Putamen (tissue), 1 donor: ENCODE measurements at places on chromosomes 16 and 17.

DNA sequence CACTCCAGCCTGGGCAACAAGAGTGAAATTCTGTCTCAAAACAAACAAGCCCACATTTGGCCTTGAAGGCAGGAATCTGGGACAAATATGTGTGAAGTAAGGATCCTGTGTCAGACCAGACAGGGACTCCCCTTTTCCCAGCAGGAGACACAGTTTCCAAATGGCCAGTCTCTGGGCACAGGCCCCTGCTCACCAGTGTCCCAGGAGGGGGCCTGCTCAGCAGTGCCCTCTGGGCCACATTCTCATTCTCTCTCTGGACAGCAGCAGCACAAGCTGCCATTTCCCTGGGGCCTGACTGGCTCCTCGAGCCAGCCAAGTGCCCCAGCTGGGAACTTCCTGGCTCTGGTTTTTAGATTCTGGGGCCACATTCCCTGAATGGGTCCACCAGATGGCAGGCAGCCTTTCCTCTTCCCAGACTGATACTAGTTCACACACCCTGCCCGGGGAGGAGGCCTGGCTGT, 11.7 kb upstream of the MNT start:
- no peak for DNase-seq

DNA sequence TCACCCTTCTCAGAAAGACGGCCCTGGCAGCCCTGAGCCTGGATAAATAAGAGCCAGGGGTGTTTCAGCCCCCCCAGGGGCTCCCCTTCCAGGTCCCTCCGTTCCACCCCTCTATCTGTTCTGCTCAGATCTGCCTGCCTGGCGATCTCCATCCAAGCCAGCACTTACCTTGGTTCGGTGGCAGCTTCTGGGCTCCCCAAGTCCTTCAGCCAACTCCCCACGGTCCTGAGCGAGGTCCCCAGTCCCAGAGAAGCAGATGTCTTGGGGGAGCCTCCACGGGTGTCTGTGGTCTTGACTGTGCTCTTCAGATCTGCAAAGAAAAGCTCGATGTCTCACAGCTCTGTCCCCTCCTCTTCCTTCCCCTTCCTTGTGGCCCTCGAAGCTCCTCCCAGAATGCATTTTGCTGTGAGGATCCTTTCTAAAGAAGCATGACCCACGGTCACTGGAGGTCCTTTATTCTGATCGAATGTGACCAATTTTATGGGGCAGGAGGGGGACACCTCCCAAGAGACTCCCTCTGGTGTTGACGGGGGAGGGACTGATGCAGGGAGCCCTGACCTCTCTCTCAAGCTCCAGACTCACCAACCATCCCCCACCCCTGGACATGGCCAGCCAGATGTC, at the start of gene PIK3R6:
Gene PIK3R6, minus strand, starts transcription at position 314 of the 621 bp plus-strand sequence. CDS start 17,880 bp downstream, outside the sequence.
- no peak for DNase-seq

DNA sequence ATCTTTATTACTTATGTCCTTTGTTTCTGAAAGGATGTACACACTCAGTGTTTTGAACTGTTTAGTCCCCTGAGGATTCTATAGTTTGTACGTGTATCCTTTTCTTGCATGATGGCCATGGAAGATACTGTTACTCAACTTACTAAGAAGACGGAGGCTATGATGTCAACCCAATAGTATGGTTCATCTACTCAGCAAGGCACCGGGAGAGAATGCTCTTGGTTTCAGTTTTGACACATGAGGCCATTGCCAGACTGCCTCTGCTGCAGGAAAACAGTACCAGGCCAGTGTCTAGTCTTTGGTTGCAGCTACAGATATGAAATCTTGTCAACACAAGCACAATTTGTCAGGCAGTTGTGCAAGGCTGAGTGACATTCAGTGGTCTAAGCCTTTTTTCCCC, 134.5 kb downstream of the MRTFB start:
- no peak for DNase-seq

GRCh38 chr17:18117982-18118975, 9.7 kb downstream of the MYO15A start:
- DNase-seq = no peak

- no peak for DNase-seq
Measured at GRCh38 chr17:48577330-48577945, 712 bp downstream of the HOXB4 start.

DNA sequence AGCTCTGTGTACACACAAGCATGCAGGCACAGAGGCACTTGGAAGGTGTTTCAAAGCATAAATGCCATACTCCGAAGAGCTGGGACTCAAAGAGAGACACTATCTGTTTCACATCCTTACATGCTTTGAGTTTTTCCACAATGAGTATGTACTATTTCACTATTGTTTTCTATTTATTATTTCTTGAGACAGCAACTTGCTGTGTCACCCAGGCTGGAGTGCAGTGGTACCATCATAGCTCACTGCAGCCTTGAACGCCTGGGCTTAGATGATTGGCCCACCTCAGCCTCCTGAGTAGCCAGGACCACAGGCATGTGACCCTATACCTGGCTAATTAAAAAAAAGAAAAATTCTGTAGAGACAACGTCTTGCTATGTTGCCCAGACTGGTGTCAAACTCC, 31.6 kb downstream of the CYB5D2 start:
- DNase-seq = no peak

DNA sequence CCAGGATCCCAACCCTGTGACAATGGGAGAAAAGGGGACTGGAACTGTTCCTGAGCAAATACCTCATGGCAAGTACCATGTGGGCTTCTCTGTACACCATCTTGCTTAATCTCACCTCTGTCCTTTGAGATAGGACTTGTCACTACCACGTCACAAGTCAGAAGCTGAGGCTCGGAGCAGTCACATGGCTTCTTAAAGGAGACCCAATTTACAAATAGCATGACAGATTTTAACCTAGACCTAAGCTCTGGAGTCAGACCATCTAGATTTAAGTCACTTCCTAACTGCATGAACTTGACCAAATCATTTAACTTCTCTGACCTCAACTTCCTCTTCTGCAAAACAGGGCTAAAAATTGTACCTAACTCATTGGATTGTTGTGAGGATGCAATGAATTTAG, 36.0 kb upstream of the CCL1 start:
- peak; percentile 14 for DNase-seq

DNA sequence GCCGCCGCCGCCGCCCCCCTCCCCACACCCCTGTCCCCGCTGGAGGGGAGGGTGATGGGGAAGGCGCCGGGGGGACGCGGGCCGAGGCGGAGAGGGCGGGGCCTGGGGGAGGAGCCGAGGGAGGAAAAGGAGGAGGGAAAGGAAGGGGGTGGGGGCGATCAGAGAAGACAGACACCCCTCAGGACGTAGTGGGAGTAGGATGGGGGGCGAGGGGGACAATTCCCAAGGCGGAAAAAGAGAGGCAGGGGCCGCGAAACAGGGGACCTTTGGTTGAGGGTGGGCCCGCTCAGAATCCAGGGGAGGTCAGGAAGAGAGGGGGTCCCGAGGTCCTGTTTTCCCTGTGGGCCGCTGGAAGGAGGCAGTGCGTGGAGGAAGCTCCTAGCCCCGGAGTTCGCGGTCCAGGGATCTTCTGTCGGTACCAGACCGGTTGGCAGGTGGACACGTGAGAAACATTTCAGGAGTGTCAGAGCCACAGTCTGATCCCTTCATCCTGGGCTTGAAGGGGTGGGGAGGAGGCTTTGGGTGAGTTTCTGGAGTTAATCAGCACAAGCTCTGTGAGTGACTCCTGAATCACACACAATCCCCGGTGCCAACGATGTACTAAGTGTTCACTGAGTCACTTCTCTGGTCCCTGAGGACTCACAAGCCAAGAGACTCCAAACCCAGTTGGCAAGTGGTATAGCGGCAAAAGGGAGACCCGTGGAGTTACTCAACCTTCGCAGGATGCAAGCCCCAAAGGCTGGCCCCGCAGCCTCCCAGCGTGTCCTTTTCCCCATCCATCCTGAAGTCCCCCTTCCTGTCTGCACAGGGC, at the start of gene XYLT1:
Gene XYLT1, minus strand, starts transcription at position 53 of the 811 bp plus-strand sequence. CDS start 164 bp downstream, outside the sequence.
- no peak for DNase-seq

DNA sequence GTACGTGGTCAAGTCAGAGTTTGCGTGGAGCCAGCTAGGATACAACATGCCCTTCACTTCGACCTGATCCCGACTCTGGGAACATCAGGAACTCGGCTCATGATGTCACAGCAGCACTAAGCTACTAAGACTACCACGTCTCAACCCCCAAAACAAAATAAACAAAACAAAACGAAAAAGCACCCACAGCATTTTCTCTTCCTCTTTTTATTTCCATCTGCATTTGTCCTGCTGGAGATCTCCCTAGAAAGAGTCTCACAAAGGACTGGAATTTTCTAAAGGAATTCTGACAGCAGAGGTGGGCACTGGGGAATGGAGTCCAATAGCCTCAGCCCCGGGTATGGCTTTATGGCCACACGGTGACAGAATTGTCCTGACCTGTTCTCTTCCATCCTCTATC, 196.6 kb downstream of the SALL1 start:
- no peak for DNase-seq

- no peak for DNase-seq
Measured at GRCh38 chr17:66743511-66743910, 91.4 kb upstream of the CACNG5 start.

DNA sequence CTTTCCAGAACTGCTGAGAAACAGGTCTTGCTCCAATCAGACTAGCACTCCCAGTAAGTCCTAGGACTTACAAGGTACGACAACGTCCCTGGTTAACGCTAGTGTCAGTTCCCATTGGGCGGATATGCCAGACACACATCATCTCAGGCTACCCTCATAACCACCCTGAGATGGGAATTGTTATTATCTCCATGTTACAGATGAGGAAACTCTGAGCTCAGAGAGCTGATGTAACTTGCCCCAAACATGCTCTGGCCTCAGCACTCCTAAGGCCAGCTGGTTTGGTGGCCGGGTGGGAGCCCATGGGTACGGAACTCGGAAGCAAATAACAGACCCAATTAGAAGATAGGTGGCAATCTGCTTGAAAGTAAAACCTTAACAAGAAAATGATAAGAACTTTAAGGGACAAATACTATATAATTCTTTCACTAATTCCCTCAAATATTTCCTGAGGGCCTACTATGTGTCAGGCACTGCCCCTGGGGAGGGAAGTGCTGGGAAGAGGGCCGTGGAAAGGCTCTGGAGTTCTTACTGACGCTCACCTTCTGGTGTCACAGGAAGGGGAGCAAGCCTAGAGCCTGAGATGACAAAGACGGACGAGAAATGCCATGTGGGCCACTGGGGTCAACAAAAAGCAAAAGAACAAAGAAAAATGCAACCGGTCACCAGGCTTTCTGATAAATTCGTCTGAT, 6.9 kb downstream of the CREBBP start:
- DNase-seq = no peak

DNA sequence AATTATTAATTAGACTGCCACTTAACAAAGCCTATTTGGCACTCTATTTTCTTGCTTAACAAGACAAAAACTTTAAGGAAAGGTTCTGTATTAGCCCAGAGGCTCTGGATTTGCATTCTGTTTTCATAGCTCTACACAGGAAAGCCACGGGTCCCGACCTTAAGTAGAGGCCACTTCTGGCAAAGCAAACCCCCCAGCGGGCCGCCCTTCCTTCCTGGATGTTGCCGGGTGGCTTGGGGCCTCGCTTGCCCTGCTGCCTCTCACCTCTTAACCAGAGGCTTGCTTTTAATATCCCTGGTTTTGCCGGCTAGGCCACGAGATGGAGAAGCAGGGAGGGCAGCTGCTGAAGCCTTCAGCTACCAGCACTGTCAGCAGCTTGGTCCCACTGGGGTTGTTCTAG, 4.4 kb downstream of the RTN4RL1 start:
- no peak for DNase-seq

DNA sequence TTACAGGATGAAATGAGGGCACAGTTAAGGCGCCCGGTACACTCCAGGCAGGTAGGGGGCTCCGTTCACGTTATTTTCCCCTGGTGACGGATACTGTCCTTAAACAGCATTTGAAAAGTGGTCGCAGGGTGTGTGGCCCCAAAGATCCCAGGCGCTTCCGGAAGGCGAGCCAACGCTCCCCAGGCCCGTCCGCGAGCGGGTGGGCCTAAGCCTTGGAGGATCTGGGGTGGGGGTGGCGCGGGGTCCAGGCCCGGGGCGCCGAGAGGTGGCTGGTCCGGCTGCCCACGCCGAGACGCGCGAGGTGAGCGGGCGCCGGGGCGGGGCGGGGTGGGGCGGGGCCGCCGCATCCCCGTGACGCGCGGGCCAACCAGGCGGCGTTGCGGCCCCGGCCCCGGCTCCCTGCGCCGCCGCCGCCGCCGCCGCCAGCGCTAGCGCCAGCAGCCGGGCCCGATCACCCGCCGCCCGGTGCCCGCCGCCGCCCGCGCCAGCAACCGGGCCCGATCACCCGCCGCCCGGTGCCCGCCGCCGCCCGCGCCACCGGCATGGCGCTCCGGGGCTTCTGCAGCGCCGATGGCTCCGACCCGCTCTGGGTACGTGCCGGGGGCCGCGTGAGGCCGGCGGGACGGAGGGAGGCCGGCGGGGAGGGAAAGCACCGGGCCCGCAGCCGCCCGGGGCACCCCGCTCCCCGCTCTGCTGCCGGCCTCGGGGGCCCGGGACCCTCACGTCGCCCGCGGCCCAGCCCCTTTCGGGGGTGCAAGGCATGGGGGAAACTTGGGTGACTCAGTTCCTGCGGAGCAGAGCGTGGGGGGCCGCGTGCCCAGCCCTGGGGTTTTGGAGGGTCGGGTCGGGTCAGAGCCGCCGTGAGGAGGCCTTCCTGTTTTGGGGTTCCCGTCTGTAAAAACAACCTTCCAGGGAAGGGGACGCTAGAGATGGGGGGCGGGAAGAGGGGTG, at the start of gene ABCC1:
Gene ABCC1, plus strand, starts transcription at position 407 of the 951 bp plus-strand sequence. Its CDS starts 136 bp downstream, at position 543.
- DNase-seq = no peak

DNA sequence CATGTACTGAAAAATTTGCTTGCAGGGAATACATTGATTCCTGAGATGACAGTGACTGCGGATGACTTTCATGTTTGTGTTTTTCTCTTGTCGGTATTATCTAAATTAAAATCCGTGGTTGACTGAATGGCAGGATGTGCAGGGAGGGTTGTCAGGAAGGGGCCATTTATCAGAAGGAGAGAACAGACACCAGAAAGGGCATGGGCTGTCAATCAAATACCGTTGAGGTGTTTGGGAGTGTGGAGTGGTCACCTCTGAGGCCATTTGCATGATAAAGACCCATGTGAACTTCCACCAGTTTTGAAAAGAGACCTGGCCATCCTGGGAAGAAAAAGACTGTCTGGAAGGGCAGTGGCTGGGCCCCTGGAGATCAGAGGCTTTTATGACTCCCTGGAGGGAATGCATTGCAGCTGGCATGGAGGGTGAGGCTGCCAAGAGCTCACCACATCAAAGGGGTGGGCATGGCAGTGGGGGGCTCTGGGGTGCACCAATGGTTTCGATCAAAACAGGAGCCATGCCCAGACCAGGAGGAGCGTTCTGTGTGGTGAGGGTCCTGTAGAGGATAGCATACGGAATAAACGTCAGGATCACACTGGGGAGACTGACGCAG, 67.1 kb downstream of the CYLD start:
- DNase-seq = no peak

GRCh38 chr17:10125531-10126275, 72.7 kb downstream of the GAS7 start:
- no peak for DNase-seq

- no peak for DNase-seq
Measured at GRCh38 chr17:60738287-60738686, 60.6 kb downstream of the BCAS3 start.

GRCh38 chr16:64158941-64159588, 962.8 kb downstream of the CDH11 start:
- DNase-seq = no peak

- DNase-seq = no peak
Measured at GRCh38 chr16:58589326-58589905, 40.2 kb downstream of the CNOT1 start.
